ENCODE measurements at places on chromosomes 3 and 15.
A peak's percentile ranks its signal among the peaks of the same experiment; 100 is the strongest.

- DNase-seq = peak; percentile 4
These were observed 406.8 kb downstream of the SHQ1 start for GRCh38 chr3:72441284-72441994.

DNA sequence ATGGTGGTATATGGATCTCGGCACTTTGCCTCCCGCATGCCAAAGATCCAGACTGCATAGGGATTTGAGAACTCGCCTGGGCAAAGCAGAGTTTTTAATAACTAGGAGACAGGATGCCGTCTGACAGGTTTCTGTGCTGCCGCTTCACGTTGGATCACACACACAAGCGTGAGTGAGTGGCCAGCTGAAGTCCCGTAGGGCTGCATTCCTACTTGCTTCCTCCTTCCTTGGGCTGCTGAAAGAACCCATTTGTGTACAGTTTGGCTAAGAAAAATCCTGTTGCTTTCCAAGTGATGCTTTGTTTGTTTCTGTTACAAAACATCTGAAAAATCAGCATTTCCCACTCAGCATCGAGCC lies 604.3 kb upstream of the CFAP20DC start:
- no peak for DNase-seq

DNA sequence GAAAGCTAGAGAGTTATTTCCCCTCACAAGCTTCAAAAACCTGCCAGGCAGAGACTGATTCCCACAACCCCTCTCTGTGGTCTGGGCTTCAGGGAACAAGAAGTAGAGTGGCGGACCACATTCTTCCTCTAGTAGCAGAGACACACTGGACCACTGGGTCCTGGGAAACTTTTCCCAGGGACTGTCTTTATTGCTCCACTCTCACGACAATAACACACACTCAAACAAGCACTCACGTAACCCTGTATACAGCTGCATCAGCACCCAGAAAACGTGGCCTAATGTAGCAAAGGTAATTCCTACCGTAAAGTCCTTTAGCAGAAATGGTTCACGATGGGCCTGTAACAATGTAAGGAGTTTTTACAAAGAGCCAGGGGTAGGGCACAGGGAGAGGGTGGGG lies 27.6 kb downstream of the CPOX start:
- DNase-seq = no peak

- DNase-seq = no peak
These were observed 52.4 kb downstream of the RBM6 start for GRCh38 chr3:49992326-49992725.

DNA sequence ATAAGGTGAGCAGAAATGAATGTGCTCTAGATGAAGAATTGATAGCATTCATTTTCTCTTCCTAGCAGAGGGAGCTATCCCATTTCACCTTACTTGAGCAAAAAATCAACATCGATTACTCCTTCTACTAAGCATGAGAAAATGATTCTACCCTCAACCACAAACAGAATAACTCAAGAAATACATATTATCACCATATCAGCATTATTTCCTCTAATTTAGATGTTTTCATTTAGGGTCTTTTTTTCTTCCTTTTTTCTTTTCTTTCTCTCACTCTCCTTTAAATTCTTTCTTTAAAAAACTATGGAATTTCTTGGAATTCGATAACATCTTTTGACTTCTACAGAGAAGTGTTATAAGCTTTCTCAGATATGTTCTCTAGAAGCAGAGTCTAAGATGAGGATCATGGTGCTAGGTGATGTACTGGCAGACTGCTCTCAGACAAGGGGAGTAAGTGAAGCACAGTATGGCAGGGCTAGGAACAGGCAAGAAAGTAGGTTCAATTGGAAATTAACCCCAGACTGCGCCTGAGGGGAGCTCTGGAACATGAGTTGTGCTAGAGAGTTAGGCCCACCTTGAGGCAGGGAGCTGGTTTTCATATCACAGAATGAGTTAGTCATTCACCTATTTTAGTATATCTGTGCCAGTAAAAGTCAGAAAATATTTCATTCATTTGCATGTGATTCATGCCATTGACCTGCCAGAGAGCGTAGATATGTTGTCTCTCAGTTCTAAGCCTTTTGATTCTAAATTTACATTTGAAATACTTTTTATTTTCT lies 279.2 kb upstream of the KCNH8 start:
- no peak for DNase-seq

DNA sequence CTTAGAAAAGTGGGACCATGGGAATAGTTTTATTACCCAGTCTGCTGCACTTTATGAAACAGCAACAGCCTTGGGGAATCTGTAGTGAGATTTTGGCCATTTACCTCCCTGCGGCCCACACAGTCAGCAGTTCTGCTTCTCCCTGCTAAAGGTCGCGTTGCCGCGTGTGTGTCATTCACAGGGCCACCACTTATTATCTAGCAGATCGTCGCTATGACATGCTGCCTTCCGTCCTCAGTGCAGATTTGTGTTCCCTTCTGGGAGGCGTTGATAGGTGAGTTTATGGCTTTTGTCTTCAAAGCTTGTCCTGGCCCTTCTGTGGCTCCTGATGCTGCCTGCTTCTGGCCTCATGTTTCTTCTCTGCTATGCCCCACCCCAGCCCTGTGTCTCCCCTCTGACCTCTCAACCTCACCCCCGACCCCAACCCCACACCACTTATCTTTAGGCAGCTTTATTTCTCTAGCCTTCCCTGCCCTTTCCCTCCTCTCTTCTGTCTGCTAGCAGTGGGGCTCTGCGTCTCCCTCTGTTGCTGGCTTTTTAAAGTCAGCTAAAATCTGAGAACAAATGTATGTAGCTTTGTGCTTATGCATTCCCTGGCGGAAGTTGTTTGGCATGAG lies 30.1 kb downstream of the DIS3L start:
- no peak for DNase-seq

DNA sequence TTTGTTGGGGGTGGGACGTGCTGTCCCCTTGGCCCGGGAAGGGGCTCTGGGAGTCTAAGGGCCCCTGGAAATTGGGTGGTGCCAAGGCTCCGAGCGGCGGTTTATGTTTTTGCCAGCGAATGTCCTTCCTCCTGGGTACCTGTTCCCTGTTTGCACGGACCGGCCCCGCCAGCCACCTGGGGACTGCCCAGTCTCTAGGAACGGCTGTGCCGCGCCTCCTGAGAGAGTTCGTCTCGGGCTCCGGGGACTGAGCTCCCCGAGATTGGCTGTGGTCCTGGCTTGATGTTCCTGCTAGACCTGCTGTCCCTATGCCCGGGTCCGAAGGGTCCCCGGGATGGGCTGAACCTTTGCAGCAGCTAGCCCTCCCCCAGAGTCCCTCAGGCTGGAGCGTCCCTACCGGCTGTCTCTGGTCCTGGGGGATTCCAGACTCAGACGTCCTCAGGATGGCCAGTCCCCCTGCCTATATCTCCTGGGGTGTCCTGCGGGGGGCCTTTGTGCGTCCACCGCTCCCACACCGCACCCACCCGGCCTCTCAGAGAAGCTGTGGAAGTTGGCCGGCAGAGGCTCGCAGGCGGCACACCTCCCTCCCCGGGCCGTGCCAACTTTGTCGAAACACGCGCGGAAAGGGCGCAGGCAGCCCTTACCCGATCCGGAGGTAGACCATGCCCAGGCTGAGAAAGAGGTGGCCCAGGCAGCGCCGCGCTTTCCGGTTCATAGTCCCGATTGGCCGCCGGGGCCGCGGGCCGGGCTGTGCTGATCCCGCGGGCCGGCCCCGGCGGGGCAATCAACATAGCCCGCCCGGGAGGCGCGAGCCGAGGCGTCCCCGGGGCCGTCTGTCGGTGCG lies 547 bp downstream of the WNT7A start:
- no peak for DNase-seq

Data from astrocyte of the spinal cord (primary cell).